HT1080 (cell line): ENCODE measurements at places on chromosomes 2 and 18.
A peak's percentile ranks its signal among the peaks of the same experiment; 100 is the strongest.

DNA sequence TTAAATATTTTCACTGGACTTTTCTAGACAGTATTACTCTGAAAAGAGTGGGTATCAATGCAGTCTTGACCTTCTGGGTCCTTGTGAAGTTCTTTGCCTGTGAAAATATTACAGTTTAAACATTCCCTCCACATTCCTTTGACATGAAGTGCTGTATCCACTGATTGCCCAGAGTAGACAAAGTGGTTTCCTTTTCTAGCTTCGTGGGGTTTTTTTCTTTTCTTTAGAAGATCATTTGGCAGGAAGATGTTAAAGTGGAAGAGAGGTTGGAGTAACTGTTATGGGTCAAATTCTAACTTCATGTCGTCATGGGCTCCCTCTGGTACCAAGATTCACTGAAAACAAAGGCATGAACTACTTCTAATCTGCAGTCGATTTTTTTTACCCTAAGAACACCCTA is 496.9 kb downstream of the EPHA4 start:
- DNase-seq = peak; percentile 70

DNA sequence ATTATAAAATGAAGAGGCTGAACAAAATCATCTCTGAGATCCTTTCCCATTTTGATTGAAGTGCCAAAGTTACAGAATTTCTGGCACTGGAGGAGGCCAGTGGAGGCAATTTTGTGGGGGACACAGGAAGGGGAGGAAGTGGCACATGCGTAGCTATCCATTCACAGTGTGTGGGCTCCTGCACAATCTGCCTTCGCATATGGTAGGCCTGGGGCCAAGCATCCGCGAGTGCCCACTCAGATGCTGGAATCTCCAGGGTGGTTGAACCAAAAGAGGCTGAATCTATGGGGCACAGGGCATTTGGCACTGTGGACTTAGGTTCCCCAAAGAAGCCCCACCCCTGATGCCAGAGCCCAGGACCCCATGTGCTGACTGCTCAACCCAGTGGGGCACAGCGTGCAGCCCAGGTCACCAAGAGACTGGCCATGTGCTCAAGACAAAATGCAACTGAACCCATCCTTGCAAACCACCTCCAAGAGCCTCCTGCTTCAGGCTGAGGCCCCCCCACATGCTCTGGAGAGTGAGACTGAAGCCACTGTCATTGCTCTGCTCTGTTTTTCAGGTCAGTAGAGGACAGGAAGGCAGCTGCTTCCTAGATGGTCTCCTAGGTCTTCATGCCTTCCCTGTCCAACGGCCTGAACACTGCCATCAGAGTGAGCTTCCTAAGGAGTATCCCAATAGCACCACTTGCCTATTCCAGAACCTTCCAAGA is 28.5 kb downstream of the ST8SIA5 start:
- DNase-seq = no peak

DNA sequence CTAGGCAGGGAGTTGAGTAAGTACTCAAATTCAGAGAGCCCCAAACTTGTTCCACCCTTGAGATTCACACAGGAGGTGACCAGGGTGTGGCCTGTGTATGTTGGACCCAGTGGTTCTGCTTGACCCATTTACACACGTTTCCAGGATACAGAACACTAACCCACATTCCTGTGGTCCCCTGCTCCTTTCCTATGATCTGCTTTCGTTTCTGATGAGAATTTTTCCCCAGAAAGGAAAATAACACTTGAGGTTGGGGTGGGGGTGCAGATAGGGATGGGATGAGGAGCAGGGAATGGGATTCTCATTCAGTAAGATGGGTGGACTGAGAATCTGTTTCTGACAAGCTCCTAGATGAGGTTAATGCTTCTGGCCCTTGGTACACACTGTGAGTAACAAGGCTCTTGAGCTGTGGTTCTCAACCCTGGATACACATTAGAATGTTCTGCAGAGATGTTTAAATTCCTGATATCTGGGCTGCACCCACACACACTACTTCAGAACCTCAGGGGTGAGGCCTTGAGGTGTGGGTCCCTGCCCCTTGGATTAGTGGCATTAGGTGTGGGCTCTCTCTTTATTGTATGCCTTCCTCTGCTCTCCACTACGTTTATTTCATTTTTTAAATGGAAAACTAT is 58.4 kb downstream of the TPGS2 start:
- no peak for DNase-seq

DNA sequence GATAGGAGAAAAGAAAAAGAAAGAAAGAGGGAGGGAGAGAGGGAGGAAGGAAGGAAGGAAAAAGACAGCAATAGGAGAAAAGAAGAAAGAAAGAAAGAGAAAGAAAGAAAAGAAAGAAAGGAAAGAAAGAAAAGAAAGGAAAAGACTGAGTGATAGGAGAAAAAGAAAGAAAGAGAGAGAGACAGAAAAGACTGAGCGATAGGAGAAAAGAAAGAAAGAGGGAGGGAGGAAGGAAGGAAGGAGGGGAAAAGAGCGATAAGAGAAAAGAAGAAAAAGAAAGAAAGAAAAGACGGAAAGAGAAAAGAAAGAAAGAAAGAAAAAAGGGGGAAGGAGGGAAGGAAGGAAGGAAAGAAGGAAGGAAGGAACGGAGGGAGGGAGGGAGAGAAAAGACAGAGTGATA is 216.7 kb downstream of the DOK6 start:
- DNase-seq = no peak

- DNase-seq = no peak
Observed at GRCh38 chr2:61357681-61358080, 113.2 kb downstream of the USP34 start.

- no peak for DNase-seq
Observed at GRCh38 chr2:30361751-30362394, 85.2 kb upstream of the LCLAT1 start.

DNA sequence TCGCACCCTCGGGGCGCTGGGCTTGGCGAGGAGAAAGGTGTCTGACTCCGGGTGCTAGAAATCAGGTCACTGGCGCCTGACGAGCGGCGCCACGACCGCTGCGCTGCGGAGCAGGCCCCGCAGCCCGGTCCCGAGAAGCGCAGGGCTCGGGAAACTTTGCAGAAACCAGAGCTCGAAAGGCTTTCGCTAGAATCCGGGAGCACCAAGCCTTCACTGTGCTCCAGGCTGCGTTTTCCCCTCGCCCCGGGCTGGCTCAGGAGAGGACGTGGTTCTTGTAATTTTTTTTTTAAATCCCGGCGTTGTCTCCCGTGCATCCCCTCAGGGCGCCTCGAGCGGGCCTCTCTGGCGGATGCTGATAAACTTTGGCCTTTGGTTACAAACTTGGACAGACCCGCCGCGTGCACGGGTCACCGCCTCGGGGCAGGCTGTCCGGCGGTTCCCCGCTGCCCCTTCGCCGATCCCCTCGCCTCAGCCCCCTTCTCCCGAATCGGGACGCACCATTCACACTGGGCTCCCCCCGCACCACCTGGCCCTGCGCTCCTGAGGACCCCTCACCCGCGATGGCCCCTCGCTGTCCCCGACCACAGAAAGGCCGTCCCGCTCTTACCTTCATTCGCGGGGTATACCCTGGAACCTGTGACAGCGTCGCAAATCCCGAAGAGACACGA is 419 bp downstream of the EPHA4 start:
- peak; percentile 19 for DNase-seq
